ENCODE measurements at places on chromosomes 4 and X.

DNA sequence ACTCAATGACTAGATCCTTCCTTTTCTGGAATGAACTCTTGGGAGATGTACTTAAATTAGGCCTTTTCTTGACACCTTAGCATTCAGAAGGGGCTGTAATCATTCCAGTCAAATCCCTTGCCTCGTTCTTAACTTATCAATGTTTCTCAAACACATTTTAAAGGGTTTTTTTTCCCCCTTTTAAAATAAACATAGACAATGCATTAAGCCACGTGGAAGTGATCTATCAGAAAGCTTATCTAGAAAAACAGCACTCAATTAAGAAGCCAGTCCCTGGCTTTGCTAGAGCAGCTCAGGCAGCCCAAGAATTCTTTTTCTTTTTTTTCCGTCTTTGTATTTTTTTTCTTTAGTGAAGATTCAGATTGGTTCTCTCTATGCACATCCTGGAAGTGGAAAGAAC, 118.2 kb downstream of the PCDH7 start:
- DNase-seq = no peak

- DNase-seq = no peak
Observed at GRCh38 chr4:57303012-57303751, 193.0 kb upstream of the IGFBP7 start.

DNA sequence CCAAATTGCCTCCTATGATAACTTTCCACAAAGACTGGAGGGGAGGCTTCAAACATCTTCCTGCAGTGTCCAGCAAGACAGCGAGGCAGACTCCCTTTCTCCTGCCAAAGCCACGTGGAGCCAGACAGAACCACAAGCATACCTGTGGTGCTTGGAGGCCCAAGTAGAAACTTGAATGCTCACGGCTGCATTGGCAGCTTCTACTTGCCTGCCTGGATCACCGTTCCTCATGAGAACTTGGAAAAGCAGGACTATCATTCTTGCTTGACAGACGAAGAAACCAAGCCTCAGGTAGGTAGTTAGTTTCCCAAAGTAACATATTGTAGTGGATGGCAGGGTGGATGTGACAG, 216.3 kb upstream of the SFRP2 start:
- DNase-seq = no peak

GRCh38 chr4:77695774-77696173, 90.2 kb downstream of the CXCL13 start:
- no peak for DNase-seq

DNA sequence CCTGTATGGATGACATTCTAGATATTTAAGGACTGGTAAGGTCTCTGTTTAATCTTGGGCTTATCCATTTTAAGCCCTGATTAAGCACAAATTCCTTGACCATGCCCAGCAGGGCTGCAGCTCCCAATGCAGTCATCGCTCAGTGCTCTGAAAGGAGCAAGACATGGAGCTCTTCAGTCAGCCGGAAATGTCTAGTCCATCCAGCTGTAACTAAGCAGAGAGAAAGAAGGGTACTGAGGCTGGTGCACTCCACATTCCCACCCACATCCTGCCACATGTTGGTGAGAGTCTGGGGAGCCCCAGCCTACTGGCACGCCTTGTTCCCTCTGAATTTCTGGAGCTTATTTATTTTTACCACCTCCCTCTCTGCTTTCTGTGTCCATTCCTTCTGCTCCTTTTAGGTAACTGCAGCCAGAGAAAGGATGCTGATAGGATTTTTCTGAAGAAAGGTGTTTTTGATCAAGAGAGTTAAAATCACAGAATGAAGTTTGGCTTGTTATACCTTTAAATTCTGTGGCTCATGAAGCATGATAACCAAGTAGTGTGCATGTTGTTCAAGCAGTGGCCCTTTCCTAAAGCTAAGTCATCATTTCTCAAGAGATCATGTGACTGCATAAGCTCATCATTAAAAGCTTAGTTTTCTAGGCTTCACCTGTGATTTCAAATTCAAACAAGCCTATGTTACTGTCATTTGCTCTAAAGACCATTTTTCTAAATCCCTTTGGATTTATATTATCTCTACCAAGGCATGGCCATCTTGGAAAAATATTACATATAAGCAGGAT, 74.0 kb downstream of the GALNT7 start:
- DNase-seq = no peak

- no peak for DNase-seq
Observed at GRCh38 chr4:74438661-74439060, 6.3 kb upstream of the AREG start.

DNA sequence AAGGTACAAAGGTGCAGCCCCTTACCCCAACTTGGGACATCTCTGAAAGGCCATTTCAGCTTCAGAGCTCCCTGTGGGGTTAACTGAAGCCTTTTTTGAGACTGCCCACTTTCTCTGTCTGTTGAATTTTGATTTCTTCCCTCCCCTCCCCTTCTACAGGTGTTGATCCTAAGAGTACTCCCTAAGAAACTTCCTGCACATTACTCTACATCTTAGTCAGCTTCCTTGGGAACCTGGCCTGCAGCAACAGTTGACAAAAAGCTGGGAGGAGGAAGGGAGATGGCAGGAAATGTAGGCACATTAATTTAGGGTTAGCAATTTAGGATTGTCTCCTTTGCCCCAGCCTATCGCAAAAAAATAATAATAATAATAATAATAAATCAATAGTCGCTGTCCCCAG, 1.2 kb upstream of the IDS start:
- no peak for DNase-seq

DNA sequence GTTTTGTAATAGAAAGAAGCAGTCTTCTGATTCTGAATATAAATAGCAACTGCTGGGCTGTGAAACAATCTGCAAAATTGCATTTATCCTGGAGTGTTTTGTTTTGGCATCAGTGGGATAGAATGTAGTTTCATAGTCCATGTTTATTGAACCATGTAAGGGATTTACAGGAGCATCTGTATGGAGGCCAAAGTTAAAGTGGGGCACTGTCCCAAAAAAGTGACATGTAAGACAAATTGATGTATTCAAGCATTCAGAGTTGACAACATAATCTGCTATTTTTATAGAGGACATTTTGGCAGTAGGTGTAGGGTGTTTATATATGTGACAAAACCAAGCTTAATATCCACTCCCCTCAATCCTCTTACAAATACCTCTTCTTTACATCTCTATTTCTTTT, 200.5 kb upstream of the ANK2 start:
- DNase-seq = no peak

DNA sequence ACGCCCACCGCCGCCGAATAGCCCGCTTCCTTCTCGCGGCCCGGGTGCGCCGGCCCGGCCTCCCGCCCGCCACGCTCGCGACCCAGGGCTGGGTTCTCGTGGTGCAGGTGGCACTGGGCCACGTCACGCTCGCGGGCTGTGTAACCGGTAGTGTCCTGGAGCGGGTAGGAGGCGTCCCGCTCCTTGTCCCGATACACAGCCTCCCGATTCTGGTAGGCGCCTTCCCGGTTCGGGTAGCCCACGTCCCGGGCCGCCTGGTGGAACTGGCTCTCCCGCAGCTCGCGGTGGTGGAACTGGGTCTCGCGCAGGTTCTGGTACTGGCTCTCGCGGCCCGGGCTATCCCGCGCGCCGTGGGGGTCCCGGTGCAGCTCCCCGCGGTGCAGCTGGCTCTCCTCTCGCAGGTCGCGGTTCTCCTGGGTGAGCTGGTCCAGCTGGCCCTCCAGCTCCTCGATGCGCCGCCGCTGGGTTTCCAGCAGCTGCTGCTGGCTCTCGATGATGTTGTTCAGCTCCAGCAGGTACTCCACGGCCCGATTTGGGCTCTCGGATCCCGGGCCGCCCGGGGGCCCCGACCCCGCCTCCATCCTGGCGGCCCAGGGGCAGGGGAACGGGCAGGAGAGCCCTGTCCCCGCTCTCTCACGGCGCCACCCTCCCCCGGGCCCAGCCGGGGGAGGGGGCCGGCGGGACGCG, 39.3 kb upstream of the IQSEC2 start:
- no peak for DNase-seq

DNA sequence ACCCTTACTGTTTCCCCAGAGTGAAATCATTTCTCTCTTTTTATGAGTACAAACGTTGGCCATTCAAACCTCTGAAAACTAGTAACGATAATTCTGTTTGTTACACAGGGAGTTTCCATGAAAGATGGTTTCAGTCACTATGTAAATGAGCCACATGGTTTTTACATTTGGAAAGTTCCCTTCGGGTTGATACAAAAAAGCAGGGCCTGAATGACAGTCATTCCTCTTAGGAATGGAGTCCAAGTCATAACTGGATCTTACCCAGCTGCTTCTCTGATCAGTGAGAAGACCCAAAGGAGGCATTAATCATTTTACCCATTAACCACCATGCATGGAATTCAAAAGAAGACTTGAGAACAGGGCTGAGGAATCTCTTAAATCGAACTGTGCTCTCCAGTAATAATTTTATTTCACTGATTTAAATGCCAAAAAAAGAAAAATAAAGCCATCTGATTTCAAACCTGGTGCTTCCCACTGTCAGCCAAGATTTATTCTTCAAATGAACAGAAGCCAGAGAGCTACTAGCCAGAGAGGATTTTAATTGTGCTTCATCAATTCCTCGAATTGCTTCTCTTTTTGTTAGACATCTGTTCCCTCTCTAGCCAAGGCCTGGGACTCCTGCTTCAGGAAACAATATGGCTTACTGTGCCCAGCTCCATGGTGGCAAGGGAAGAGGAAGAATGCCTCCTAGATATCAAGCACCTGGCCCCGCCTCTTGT, 3.2 kb downstream of the SOWAHB start:
- no peak for DNase-seq

DNA sequence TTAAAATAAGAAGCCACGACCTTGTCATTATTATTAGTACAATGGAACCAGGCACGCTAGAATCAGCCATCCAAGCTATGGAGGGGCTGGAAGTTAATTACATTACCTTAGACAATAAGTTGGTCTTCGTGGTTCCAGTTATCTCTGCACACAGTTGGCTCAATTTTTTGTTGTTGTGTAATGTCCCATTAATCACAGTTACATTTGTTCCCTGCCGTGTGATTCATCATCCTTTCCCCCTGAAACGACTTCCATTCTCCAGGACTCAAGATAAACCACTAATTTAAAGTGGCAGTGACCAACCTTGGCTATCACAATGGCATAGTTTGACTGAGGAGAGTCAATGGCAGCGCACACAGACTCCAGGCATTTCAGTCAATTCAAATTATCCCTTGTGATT, 905.0 kb downstream of the RAB28 start:
- DNase-seq = no peak

- DNase-seq = no peak
Observed at GRCh38 chr4:184807797-184808712, 17.7 kb downstream of the ACSL1 start.

GRCh38 chrX:30309139-30309571, at the start of gene NR0B1:
Gene NR0B1 (minus strand): TSS chrX:30309390. CDS start chrX:30309363, 27 bp downstream.
- no peak for DNase-seq

- no peak for DNase-seq
Observed at GRCh38 chrX:16807548-16807947, 21.3 kb downstream of the TXLNG start.

GRCh38 chrX:40016749-40017148, 81.0 kb downstream of the BCOR start:
- no peak for DNase-seq

GRCh38 chrX:619812-620531, 10.6 kb upstream of the SHOX start:
- no peak for DNase-seq

DNA sequence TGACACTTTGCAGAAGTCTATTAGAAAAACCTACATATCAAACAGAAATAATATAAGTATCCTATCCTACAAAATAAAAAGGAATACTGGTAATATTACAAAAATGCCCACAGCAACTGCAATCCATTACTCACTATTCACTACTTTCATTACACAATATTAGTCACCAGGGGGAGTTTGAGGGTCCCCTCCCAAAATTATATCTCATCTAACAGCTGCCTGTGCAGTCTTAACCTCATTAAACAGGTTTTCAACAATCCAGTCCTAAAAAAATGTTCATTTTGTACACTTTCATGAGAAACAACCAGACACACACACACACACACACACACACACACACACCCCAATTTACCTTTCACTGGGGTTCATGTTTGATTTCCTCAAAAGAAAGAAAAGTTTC, 2.9 kb downstream of the CLOCK start:
- no peak for DNase-seq

DNA sequence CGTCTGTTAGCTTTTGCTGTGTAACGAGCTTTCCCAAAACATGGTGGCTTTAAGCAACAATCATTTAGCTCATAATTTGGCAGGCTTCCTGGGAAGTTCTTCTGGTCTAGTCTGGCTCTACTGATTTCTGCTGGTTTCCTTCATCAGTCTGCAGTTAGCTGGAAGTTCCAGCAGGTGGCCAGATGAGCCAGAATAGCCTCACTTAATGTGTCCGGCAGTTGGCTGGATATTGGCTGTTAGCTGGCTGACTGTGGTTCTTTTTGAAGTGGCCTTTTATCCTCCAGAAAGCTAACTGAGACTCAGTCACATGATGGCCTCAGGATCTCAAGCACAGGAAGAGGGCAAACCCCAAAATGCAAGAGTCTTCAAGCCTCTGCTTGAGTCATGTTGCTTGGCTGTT, 34.9 kb downstream of the FTHL17 start:
- DNase-seq = no peak

DNA sequence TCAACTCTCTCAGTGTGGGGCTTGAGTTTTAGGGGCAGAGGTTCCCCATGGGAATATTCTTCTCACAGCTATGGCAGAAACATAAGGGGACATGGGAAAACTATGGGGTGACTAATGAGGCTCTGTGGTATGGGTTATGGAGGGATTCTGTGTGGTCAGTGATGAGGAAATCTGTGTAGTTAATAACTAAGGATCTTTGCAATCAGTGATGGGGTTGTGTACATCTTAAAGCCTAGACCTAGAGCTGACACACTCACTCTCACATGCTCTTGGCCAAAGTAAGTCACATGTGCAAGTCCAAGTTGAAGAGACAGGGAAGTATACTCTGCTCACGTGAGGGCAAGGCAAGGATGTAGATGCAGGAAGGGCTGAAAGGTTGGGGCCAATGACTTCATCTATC, 86.4 kb upstream of the UXT start:
- DNase-seq = no peak

- DNase-seq = no peak
Observed at GRCh38 chr4:66490729-66491128, 820.4 kb upstream of the EPHA5 start.

DNA sequence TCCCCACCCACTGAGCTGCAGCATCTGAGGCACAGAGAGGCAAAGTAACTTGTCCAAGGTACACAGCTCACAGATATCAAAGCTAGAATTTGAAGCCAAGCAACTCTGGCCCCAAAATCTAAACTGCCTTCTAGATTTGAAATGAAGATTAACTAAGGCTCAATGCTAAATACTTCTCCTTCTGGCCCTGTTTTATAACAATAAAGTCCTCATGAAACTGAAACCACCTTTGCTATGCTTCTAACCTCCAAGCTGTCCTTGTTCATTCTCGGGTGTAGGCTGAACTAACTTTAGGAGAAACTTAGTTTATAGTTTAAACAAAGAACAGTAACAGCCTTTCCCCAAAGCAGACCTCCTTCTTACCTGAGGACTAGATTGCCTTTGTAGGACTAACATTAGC, 93.6 kb downstream of the DCTD start:
- DNase-seq = no peak

DNA sequence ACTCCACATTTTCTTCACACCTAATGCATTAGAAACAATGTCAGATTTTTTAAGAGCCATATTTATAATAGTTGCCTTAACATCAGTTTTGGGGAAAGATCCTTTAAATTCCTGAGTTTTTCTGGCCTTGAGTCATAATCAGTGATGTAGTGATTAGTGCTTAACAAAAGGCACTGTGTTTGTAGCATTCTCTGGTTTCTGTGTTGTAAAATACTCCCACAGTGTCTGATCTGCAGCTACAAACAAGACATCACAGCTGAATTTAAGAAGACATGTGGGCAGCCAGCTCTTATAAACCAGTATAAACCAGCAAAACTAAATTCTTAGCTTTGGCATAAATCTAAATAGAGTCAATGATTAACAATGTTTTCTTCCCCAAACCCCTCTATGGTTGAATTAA, 233.8 kb downstream of the FSTL5 start:
- DNase-seq = no peak

- DNase-seq = no peak
Observed at GRCh38 chrX:147602176-147602696, 309.5 kb upstream of the FMR1 start.

Data from KG1 (cell line).